ENCODE measurements at places on chromosomes 12 and 14. TPM values are rescaled to one million over a fixed set of nuclear protein-coding genes. Genes with fewer than 3 reads are reported as not detected.
A peak's percentile ranks its signal among the peaks of the same experiment; 100 is the strongest.

Gene RTN1
- 65.4 TPM for total RNA-seq

Gene OSBPL8
- total RNA-seq = 103 TPM

Gene KLRG1
- total RNA-seq = 30.3 TPM

Gene GALNT6
- 25.1 TPM for total RNA-seq

- H3K4me1 ChIP-seq = no peaks in the 10 kb centered on the region
- DNase-seq = no peak
- no peak overlapping the region for H3K4me3 ChIP-seq
- no peaks in the 10 kb centered on the region for H3K27me3 ChIP-seq
- no peak overlapping the region for H3K27ac ChIP-seq
- no peaks in the 10 kb centered on the region for H3K36me3 ChIP-seq
These were observed 35.0 kb upstream of the MANSC4 start for GRCh38 chr12:27814851-27815591.

DNA sequence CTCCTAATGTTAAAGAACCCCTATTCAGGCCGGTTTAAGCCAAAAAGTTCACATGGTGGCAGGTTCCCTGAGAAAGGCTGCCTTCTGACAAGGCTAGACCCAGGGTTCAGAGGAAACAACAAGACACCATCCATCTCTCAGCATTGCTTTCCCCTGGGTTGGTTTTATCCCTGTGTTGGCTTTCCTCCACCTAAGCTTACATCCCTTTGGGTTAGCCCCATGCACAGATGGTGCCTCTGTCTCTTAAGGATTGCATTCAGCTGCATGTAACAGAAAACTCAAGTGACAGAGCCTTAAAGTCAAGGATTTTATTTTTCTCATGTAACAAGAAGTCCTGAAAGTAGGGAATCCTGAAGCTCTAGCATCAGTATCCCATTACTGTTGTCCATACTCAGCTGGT, 42.8 kb upstream of the RIN3 start:
- DNase-seq = no peak
- no peak overlapping the region for H3K27ac ChIP-seq
- peaks cover 17% of the 10 kb centered on the region for H3K4me1 ChIP-seq
- no peak overlapping the region for H3K4me3 ChIP-seq
- H3K27me3 ChIP-seq = no peaks in the 10 kb centered on the region
- H3K36me3 ChIP-seq = no peaks in the 10 kb centered on the region

DNA sequence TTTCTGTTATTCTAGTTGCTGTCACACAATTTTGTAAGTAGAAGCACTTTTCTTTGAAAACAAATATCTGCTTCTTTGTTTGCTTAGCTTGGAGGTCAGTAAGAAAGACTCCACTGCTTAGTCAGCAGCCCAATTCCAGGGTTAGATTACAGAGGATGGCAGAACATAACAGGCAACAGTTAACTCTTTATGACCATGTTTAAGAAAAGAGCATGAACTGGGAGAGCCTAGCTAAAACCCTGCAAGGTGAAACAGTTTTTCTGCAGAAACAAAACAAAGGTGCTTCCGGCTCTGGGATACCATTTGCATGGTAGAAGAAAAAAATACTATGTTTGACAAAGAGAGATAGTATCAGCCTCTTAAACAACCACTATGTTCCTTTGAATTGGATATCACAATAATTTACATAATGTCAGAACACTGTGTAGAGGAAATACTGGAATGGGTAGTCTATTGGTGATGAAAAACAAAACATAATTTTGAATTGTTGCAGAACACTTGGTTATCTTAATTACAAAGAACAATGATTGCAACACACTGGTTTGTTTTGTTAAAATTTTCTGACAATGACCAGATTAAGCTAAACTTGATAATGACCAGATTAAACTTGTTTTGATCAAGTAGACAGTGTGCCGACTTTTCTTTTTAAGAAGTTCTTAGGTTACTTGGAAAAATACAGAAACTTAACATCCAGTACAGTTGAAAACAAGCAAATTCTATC, 22.4 kb upstream of the PPM1H start:
- H3K4me3 ChIP-seq = no peak overlapping the region
- no peak overlapping the region for H3K27ac ChIP-seq
- no peaks in the 10 kb centered on the region for H3K27me3 ChIP-seq
- H3K4me1 ChIP-seq = no peaks in the 10 kb centered on the region
- no peak for DNase-seq
- no peaks in the 10 kb centered on the region for H3K36me3 ChIP-seq

DNA sequence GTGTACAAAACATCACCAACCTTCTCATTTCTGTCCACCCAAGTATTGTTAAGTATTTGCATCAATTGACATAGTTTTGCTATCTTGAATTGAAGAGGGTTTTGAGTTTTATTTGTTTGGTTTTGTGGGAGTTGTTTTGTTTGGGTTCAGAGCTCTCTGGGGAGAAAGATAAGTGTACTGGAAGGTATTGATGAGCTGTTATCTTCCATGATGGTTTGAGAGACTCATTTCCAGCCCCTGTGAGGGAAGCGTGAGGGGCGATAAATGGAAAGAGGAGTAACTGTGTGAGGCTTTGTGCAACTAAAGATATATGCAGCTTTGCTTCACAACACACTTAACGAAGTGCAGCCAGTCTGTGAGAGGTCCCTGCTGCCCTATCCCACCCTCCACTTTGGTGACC, 15.7 kb upstream of the CIPC start:
- no peaks in the 10 kb centered on the region for H3K27me3 ChIP-seq
- H3K27ac ChIP-seq = no peak overlapping the region
- no peaks in the 10 kb centered on the region for H3K36me3 ChIP-seq

GRCh38 chr12:45216230-45216982, 511 bp downstream of the ANO6 start:
- H3K36me3 ChIP-seq = no peaks in the 10 kb centered on the region
- H3K27me3 ChIP-seq = no peaks in the 10 kb centered on the region
- H3K4me1 ChIP-seq = peaks cover 45% of the 10 kb centered on the region
- peak; percentile 90 for DNase-seq
- peak overlapping the region; percentile 93 for H3K27ac ChIP-seq

DNA sequence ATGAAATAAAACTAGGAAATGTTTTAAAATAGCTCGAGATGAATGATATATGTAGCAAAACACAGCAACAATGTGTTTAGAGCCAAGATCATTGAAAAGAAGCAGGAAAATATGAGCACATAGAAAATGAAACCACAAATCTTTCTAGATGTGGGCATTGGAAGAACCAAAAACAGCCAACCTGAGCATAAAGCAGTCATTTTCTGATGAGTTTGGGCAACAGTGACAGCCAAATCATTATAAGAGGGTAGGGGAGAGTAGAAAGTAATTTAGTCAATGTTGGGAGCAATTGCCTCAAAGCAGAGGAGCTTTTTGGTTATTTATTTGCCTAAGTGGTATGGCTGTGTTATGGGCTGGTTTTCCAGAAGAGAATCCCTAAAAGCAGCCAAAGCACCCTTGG, 8.8 kb upstream of the BICDL1 start:
- no peaks in the 10 kb centered on the region for H3K4me1 ChIP-seq
- H3K27me3 ChIP-seq = peaks cover 27% of the 10 kb centered on the region
- DNase-seq = no peak
- H3K27ac ChIP-seq = no peak overlapping the region

DNA sequence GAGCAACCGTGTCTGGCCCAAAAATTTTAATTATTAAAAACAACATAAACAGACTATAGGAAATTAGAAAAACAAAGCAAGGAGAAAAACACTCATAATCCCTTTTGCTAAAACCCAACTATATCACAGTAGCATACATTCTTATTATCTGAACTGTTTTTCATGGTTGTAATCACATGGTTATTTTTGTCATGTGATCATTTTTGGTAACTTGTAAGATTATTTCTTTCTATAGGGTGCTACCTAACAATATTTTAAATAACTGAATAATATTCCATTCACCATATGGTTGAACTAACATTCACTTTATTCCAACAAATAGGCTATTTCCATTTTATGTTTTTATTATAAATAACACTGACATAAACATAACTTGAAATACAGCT, 23.0 kb upstream of the HECTD1 start:
- no peak overlapping the region for H3K27ac ChIP-seq
- H3K36me3 ChIP-seq = no peaks in the 10 kb centered on the region
- DNase-seq = no peak
- H3K27me3 ChIP-seq = no peaks in the 10 kb centered on the region

GRCh38 chr12:26631846-26632245, 201.1 kb downstream of the ITPR2 start:
- peaks cover 13% of the 10 kb centered on the region for H3K36me3 ChIP-seq
- no peak overlapping the region for H3K27ac ChIP-seq

DNA sequence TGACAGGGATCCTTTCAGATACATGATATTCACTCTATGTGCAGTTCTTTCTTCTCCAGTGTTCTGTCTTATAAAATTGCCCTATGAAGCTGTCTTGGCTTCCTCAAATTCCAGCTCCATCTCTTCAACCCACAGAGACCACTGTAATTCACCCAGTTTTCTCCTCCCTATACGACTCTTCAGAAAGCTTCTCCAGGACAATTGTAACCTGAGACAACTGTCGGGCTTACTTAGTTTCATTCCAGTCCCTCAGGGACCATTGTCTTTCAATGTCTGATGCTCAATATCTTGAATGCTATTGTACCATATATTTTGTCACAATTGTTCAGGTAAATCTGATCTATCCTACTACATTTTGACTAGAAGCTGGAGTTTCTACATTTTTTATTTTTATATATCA, 345.3 kb downstream of the RPL10L start:
- no peaks in the 10 kb centered on the region for H3K27me3 ChIP-seq
- no peak overlapping the region for H3K27ac ChIP-seq
- no peaks in the 10 kb centered on the region for H3K36me3 ChIP-seq
- H3K4me1 ChIP-seq = no peaks in the 10 kb centered on the region
- no peak overlapping the region for H3K4me3 ChIP-seq
- no peak for DNase-seq

DNA sequence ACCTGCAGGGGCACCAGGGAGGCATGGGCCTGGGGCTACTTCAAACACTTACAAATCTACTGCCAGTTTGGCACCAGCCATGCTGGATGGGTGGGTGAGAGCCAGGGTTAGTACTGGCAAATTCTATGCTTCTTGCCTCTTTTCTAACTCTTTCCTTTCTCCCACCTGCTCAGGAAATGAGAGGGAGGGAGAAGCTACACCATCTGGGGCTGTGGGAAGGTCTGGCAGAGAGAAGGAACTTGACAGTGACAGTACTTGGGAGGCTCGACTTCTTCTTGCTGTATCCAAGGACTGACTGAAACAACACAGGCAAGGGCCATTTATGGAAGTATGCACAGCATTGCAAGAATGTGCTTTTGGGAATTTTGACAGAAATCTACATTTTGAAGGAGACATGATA, 149.6 kb upstream of the DYRK2 start:
- no peak for DNase-seq
- H3K36me3 ChIP-seq = no peaks in the 10 kb centered on the region
- no peak overlapping the region for H3K4me3 ChIP-seq
- H3K27ac ChIP-seq = no peak overlapping the region
- no peaks in the 10 kb centered on the region for H3K27me3 ChIP-seq

- H3K4me1 ChIP-seq = no peaks in the 10 kb centered on the region
- H3K27me3 ChIP-seq = no peaks in the 10 kb centered on the region
- no peak for DNase-seq
- H3K36me3 ChIP-seq = no peaks in the 10 kb centered on the region
- H3K27ac ChIP-seq = no peak overlapping the region
These were observed 6.9 kb upstream of the DCN start for GRCh38 chr12:91189516-91189915.

DNA sequence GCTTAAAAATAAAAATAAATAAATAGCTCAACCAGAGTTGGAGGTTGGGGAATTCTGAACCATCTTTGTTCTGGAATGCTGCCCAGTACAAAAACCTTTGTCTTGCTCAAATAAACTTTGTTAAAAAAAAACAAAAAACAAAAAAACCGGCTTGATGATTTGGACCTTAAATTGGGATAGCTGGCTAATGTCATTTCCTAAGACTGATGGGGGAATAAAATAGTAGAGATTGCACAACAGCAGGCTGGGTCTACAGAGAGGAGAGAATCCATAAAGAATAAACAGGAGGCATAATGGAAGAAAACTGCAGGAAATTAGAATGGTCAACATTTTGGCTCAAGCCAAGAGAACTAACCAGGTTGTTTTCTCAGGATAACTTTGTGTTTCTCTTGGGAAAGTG, 370.9 kb downstream of the AEBP2 start:
- no peak overlapping the region for H3K4me3 ChIP-seq
- H3K36me3 ChIP-seq = no peaks in the 10 kb centered on the region
- H3K4me1 ChIP-seq = no peaks in the 10 kb centered on the region
- no peak for DNase-seq
- no peak overlapping the region for H3K27ac ChIP-seq
- H3K27me3 ChIP-seq = no peaks in the 10 kb centered on the region

GRCh38 chr14:80447392-80447791, 236.1 kb upstream of the DIO2 start:
- H3K4me1 ChIP-seq = no peaks in the 10 kb centered on the region
- H3K27me3 ChIP-seq = no peaks in the 10 kb centered on the region
- H3K27ac ChIP-seq = no peak overlapping the region
- no peaks in the 10 kb centered on the region for H3K36me3 ChIP-seq

- H3K4me3 ChIP-seq = no peak overlapping the region
- H3K27ac ChIP-seq = no peak overlapping the region
- DNase-seq = no peak
- H3K27me3 ChIP-seq = no peaks in the 10 kb centered on the region
These were observed 8.9 kb upstream of the MYRFL start for GRCh38 chr12:69816082-69816481.

- H3K4me3 ChIP-seq = no peak overlapping the region
- no peaks in the 10 kb centered on the region for H3K36me3 ChIP-seq
- no peak for DNase-seq
- H3K4me1 ChIP-seq = peaks cover 12% of the 10 kb centered on the region
These were observed 64.2 kb upstream of the SLC38A2 start for GRCh38 chr12:46436747-46437146.

DNA sequence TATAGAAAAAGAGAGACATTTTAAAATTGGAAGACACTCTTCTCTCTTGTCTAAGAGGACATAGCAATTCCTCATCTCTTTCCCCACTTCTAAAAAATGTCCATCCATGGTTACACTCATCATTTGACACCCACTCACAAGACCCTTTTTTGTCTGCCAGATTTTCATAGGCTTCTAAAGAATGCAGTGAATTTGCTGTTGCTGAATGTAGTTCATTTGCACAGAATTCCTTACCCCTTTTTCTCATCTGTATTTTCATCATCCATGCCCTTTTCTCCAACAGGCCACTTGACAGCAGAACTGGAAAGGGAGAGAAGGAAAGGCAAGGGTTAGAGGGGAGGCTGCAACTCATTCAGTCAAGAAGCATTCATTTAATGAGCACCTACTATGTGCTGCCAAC, 128.0 kb downstream of the NUAK1 start:
- H3K4me1 ChIP-seq = no peaks in the 10 kb centered on the region
- DNase-seq = no peak
- H3K27me3 ChIP-seq = peaks cover 29% of the 10 kb centered on the region
- H3K4me3 ChIP-seq = no peak overlapping the region
- no peaks in the 10 kb centered on the region for H3K36me3 ChIP-seq
- no peak overlapping the region for H3K27ac ChIP-seq

- H3K27ac ChIP-seq = no peak overlapping the region
- H3K4me1 ChIP-seq = peaks cover 11% of the 10 kb centered on the region
- peaks cover 65% of the 10 kb centered on the region for H3K27me3 ChIP-seq
- H3K36me3 ChIP-seq = no peaks in the 10 kb centered on the region
- no peak for DNase-seq
These were observed 6.0 kb downstream of the B4GALNT1 start for GRCh38 chr12:57626921-57627445.

All from spleen (tissue), 13 donors.